ENCODE measurements at places on chromosomes 5 and 9.

- no peak for DNase-seq
Measured at GRCh38 chr5:82747986-82748385, 329.2 kb downstream of the TMEM167A start.

GRCh38 chr5:42877431-42877830 lies 65.7 kb upstream of the SELENOP start:
- DNase-seq: no peak

DNA sequence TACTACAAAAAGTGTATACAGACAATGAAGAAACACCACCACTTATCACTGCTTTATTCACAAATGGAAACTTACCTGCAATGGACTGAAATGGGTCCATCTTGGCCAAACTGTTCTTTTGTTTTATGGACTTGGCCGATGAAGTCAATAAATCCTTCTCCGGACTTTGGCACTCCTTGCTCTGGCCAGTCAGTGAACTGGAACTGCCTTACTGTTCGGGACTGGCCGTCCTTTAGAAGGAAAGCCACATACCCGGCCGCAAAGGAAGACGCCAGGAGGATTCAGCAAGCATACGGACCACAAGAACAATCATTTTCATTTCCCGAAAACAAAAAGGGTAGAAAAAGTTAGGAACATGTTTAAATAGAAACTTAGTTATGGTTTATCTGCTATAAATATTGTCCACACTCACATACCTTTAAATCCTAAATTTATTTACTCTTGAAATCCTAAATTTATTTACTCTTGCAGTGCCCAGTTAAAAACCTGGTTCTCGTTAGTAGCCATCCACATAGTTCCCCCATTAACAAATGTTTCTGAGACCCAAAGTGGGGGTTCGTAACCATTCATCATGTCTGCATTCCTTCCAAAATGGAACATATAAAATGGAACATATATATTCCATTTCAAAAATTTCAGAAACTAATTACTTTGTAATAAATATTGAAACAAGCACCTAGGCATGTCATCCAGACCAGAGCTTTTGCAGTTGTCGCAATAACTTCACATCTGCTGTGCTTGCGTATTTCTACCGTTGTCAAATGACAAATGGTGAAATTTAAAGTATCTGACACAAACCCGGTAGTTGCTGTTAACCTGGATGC lies 532.1 kb upstream of the DMAC1 start:
- DNase-seq: no peak

- DNase-seq: peak; percentile 5
Measured at GRCh38 chr9:21527579-21527978, 45.5 kb upstream of the IFNE start.

- no peak for DNase-seq
Measured at GRCh38 chr5:150410524-150411244, 2.0 kb downstream of the CD74 start.

DNA sequence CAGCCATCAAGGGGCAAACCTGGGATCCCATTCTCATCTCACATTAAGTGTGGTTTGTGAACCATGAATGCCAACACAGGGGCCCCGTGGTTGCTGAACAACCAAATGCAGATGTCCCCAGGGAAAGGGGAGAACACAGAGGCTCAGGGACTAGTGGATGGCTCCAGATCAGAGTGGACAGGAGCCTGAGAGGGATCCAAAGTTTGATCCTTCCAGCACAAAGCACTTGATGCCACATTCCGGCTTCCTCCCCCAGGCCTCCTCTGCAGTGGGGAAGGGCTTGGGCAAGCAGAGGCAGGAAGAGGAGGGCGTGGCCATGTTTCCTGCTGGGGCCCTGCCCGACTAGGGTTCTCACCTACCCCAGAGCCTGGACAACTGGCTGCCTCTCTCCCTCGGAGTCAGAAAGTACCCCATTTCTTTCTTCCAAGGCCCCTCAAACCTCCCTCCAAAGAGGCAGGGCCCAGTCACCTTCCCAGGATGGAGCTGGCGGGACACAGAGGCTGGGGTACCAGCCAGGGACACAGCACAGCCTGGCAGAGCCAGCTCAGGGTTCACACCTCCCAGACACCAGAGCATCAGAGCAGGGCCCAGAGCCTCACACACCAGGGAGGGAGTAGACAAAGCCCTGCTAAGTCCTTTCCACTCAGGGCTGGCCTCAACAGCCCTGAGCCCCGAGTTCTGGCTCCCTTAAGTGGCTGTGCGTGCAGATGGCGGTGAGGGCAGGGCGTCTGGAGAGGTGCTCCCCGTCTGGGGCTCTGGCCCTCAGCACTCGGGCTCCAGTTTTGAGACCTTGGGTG lies 4.3 kb upstream of the RNF44 start:
- no peak for DNase-seq

GRCh38 chr5:157252711-157253465 lies 13.0 kb upstream of the CYFIP2 start:
- DNase-seq: no peak

DNA sequence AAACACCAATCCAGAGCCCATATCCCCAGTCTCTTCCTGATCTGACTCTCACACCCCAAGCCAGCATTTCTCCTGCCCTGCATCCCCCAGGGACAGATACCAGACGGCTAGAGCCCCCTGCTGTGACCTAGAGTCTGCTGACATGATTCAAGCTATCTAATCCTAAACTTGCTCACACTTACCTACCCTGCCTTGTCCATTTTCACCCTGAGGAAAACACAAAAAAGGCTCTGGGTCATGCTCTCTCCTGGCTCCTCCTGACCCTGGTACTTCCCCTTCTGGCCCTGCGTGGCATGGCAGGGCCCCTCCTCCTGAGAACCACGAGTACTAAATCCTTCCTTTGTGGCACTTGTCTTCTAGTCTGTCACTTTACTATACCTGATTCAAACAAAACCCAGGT lies 2.8 kb upstream of the ARRDC1 start:
- DNase-seq: no peak

DNA sequence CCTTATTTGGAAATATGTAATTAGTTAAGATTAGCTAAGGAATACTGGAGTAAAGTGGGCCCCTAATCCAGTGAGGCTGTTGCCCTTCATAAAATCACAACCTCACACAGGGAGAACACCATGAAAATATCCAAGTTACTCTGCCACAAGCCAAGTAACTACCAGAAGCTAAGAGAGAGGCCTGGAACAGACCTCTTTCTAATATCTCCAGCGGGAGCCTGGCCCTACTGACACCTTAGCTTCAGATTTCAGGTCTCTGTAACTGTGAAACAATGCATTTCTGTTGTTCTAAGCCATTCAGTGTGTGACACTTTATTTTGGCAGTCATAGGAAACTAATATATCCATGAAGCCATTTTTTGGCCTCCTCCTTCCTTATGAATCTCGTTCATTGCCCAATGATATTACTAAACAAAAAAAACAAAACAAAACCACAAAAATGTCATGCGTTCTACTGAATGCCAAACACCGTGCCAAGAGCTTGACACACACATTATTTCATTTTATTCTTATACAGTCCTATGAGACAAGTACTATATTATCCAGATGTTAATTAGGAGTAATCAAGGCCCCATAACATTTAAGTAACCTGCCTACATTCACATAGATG lies 699.0 kb downstream of the MAT2B start:
- DNase-seq: no peak

DNA sequence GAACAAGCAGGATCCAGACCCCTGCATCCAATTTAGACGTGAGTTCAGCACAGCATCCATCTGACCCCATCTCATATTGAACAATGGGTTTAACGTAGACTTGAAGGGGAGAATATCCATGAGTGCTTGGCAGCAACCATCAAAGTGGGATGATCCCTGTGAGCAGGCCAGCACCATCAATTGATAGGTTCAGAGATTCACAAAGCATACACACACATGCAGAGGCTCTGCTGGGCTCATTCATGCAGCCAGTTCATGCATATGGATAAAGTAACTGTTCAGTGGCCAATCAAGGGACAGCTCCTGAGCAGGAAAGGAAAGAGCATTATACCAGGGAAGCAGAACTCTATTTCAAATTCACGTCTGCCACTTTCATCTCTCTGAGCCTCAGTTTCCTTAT lies 24.8 kb upstream of the CPEB4 start:
- no peak for DNase-seq

- DNase-seq: no peak
Measured at GRCh38 chr9:20950707-20951106, 80.7 kb downstream of the HACD4 start.

DNA sequence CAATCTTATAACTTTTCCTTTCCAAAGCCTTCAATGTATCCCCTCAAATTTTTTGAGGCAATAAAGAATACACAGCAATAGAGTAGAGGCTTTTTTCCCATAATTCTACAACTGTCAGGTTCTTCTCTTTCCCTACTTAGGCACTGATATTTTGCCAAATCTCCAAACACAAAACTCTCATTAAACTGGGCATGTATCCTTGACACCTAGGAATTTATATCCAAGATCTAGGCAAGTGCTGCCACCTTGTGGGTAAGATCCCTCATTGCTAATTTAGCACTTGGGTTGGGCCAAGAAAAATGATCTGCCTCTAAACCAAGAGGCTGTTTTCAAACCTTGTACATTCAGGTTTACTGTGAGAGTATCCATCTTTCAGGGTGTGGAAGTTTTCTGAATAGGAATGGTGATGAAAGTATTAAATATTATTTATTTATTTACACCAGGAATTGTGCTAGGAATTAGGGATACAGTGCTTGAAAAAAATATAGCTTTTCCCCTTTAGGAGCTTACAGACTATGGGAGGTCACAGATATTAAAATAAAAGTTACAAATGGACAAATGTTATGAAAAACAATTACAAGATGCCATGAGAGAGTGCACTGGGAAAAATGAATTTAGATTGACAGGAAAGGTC lies 17.6 kb downstream of the TSTD2 start:
- DNase-seq: no peak

DNA sequence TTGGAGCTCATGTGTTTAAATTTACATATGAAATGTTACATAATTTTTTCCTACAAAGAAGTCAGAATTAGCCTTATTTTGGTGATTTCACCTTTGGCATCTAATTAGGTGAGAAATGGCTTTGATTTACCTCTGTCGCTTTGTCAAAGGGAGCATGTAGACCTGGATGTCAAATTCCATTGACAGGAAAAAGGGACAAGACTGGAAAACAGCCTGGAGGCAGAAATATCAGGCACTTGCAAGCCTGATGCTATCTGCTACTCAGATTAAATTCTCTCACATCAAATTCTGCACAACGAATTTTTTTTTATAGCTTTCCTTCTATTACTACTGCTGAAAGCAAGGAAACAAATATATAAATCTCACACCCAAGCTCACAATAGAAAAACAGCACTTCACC lies 54.1 kb upstream of the CTNND2 start:
- DNase-seq: no peak

DNA sequence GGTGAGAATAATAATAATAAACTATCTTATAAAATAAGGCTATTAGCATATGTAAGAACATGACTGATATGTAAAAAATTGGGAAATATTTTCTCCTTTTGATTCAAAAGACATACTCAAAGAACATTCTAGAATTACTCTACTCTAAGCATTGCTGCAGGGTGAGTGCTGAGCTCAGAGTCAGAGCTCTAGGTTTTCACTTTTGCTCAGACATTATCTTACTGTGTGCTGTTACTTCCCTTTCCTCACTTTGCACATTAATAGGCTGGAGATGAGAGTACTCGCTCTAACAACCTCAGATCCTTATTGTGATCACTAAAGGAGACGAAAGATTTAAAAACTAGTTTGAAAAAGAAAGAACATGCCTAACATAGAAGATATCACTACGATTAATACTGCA lies 99.4 kb upstream of the C9orf72 start:
- no peak for DNase-seq

Measured in GM12891 (cell line).